ENCODE measurements at places on chromosomes 5 and 9.
A peak's percentile ranks its signal among the peaks of the same experiment; 100 is the strongest.

DNA sequence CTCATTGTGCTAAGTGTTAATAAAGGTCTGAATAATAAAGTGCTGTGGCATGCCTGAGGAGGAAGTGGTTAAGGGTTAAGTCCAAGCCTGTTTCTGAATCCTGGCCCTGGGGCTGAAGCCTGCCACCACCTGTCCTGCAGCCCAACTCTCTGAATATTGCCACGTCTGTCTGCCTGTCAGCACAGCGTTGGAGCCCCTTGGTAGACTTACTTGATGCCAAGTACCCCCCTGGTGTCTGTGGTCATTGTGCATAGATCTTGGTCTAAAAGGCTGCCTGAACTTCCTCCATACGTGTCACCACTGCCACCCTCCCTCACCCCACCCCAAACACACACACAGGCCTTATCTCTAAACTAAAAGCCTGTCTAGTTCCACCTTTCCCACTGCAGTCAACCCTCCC is 35.4 kb upstream of the SLC2A8 start:
- no peak for DNase-seq

GRCh38 chr5:137847687-137848086 is 20.0 kb upstream of the MYOT start:
- no peak for DNase-seq

GRCh38 chr5:13939638-13940037 is 4.8 kb downstream of the DNAH5 start:
- DNase-seq = no peak

- DNase-seq = no peak
Measured at GRCh38 chr9:95261890-95262289, 55.6 kb downstream of the FANCC start.

DNA sequence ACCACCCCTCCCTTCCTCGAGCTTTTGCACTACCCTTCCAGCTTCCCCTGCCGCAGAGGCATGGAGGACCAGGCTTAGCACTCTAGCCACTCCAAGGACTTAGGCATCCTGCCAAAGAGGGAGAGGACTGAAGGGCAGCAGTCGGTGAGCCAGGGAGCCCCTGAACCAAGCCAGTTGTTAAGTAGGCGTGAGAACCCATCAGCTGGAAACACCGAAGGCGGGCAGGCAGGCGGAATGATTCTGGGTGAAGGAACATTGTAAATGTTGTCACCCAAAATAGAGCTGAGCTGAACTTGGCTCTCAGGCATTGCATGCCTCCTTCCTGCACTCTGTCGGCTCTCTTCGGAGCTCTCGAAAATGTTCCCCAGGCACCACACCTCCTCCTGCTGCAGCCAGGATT is 42.8 kb downstream of the NRG2 start:
- DNase-seq = no peak

DNA sequence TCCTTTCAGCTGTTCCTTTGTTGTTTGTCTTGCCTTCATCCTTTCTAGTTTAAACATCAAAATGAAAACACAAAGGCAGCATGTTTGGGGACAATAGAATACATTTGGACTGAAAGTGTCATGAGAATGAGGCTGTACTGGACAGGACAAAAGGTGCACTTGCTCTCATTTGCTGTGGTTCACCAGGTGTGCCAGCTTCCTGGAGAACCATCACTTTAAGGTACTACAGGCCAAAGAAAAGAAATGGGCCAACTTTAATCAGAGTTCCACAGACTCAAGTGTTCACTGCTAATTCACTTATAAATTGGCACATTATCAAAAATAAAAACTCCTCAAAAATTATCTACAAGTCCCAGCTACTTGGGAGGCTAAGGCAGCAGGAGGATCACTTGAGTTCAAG is 53.8 kb downstream of the ABHD17B start:
- DNase-seq = no peak

GRCh38 chr9:137029058-137029936 is 1.3 kb upstream of the ABCA2 start:
- DNase-seq = peak; percentile 82

DNA sequence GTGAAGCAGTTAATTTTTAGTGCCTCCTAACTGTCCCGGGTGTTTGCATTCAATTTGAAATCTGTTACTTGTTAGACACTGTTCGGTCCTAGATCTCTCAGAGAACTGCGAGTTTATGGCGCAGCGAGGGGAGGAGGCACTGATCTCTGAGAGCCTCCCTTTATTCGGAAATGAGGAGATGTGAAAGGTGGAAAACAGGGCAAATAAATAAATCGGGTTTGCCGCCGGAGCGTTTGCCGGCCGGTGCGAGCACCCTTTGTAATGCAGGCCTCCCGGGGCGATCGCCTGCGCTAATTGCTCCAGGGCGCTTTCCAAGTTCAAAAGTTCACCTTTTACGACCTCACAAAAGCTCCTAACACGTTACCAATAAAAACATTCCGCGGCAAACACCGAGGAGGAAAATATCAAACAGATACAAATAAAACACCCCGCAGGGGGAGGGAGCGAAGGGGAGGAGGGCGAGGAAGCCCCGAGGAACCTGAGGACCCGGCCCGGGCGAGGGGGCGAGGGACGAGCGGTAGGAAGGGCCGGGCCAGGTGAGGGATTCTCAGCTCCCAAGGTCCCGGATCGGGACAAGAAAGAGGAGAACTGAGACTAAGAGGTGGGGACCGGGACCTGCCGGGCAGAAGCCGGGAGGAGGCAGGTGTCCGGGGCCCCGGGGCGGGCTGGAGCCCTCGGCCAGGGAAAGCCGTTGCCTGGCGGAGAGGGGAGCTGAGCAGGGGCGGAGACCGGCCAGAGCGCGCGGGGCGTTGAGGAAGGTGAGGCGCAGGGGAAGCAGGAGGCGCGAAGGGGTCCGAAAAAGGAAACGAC is 1.4 kb downstream of the NR6A1 start:
- DNase-seq = peak; percentile 12

- DNase-seq = no peak
Measured at GRCh38 chr5:173961418-173961817, 27.6 kb upstream of the C5orf47 start.

DNA sequence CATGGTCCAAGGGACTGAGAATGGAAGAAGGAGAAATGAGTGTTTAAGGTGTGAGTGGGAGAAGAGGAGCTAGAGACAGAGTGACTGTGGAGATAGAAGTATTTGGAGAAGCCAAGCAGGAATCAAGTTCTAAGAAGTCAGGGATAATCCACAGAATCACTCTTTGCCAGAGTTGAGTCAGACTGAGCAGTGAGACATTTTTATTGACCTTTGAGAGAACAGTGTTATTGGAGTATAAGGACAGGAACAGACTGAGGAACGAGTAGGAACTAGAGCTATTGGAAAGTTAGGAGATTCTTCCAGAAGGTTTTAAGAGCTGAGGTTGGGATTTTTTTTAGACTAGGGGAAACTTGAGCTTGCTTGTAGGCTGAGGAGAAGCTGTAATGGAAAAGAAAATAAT is 37.2 kb downstream of the RCL1 start:
- DNase-seq = no peak

DNA sequence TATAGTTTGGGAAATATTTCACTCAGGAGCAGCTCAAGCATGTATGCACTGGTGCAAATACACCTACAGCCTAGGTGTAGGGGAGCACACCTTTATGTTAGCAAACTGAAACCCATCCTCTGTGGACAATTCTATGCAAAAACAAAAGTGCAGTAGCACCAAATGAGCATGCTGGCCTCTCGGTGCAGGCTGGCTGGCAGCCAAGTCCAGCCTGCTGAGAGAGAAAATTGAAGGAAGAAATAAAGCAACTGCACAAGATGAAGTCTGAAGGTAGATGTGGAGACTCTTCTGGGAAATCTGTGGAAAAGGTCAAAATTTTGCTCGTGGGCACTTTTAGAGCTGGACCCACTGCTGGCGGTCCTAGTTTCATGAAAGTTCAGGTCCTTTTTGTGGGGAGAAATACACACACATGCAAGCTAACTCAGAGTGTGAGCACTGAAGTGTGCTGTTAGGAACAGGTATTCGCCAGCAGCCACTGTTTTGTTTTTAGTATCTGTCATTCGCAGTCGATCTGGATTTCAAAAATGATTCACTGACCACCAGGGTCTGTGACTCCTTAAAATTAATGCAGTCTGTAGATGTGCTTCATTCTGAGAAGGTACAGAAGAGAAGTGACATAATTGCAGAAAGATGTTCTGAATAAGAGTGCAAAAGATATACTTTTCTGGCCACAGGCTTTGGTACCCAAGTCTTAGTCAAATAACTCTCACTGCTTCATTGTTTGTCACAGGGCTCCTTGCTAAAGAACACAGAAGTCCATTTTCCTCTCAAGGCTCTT is 281.7 kb downstream of the PARP8 start:
- no peak for DNase-seq

DNA sequence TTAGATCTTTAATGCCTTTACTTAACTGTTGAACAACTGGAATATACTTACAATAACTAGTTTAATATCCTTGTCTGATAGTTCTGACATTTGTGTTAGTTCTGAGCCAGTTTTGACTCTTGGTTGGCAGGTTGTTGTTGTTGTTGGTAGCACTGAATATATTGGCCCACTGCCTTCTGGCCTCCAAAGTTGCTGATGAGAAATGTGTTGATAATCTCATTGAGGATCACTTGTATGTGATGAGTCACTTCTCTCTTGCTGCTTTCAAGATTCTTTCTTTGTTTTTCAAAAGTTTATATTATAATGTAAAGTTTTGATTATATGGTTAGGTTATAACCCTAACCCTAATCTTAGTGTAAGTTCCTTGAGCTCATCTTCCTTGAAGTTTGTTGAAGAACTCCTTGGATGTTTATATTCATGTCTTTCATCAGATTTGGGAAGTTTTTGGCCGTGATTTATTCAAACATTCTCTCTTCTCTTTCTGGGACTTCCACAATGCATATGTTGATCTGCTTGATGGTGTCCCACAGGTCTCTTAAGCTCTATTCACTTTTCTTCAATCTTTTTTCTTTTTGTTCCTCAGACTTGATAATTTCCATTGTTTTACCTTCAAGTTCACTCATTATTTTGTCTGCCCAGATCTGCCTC is 149.7 kb downstream of the FGF18 start:
- no peak for DNase-seq

DNA sequence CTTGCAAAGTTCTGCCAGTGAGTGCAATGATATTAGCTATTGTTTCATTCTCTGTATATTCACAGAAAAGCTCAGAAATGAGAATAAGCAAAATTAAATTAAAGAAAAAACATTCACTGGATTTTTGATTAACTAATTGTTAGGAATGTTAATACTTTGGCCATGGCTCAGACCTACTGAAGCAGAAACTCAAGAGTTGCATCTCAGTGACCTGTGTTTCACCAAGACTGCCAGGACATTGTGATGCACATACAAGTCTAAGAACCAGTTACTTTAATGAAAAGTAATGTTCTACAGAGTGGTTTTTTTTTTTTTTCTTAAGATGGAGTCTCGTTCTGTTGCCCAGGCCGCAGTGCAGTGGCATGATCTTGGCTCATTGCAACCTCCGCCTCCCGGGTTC is 464.9 kb upstream of the NMUR2 start:
- DNase-seq = no peak

DNA sequence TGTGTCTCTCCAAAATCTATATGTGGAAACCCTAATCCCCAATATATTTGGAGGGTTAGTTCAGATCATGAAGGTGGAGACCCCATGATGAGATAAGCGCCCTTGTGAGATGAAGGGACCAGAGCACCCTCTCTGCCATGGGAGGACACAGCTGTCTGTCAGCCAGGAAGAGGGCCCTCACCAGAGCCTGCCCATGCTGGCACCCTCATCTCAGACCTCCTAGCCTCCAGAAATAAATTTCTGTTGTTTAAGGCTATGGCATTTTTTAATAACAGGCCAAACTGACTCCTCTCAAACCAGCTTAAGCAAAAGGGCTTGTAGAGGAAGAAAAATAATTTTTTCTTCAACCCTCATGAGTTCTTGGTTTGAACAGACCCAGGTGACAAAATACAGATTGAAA is 79.2 kb upstream of the MAMDC2 start:
- DNase-seq = no peak

- no peak for DNase-seq
Measured at GRCh38 chr5:146193285-146193684, 10.1 kb upstream of the RBM27 start.

DNA sequence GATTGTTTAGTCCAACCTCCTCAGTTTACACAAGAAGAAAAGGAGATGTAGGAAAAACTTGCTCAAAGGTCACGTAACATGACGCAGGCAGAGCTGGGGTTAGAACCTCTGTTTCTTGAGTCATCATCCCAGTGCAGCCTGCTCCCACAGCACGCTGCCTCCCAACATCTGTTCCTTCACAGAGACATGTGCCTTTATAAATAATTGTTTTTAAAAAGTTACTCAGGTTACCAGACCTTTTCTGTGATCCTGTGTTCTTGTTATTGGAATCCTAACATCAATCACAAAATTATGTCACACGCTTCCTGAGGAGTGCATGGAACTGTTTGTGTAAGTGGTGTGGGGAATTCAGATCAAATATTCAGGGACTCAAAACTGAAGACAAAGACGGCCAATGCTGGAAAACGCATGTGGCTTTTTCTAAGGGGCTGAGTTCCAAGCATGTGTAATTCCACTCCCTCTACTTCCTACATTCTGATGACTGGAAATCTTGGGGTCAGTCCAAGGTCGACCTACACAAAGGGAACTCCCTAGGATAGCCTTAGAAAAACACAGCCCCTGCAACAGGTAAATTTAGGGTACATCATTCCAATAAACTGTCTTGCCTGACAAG is 184.3 kb downstream of the TSSK1B start:
- DNase-seq = no peak

- DNase-seq = no peak
Measured at GRCh38 chr5:81389025-81389424, 4.9 kb downstream of the ACOT12 start.

DNA sequence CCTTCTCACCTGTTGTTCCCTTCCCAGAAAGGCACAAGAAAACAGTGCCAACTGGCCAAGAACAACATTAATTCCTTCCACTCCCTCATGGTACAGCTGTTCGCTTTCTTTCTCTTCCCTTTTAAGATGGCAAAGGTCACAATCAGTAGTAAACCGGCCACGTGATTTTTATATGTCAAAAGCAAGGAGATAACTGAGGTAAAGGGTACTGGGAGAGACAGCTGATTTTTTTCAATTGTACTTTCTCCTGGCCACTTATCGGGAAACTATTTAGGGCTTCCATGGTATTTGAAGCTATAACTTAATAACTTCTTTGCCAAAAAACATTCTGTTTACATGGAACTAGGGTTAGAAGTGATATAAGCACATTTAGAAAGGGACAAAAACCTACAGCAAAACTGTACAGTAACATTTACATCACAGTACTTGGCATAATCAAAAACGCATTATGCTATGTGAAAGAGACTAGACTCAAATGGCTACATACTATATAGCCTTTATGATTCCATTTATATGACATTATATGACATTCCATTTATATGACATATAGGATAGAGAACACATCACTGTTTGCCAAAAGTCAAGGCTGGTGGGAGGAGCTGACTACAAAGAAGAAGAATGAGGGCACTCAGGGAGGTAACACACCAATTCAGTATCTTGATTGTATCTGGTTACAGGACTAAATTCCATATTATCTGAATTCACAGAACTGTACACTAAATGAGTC is 24.8 kb downstream of the PLPP1 start:
- DNase-seq = no peak

DNA sequence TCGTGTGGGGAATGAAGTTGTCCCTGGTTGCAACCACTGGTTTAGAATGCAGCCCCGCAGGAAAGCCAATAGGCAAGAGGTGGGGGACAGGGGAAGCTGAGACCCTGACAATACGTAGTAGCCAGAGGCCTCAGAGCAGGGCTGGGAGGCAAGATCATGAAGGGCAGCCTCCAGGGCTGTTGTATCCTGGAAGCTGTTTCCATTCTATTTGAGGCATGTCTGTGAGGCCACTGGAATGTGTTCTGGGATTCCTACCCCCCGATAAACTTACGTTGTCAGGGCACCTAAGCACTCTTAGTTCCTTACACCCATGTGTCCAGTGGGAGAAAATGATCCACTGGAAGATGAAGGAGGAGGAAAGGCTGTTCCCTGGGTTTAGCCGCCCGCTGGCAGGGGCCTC is 177.3 kb downstream of the CFAP90 start:
- no peak for DNase-seq

- DNase-seq = no peak
Measured at GRCh38 chr5:135386886-135387628, 12.0 kb downstream of the MACROH2A1 start.

Data from activated naive CD4-positive, alpha-beta T cell treated with anti-CD3 and anti-CD28 coated beads for 36 hours (primary cell).